Cortex of kidney (tissue), 1 donor: ENCODE measurements at places on chromosomes 1 and 21.

DNA sequence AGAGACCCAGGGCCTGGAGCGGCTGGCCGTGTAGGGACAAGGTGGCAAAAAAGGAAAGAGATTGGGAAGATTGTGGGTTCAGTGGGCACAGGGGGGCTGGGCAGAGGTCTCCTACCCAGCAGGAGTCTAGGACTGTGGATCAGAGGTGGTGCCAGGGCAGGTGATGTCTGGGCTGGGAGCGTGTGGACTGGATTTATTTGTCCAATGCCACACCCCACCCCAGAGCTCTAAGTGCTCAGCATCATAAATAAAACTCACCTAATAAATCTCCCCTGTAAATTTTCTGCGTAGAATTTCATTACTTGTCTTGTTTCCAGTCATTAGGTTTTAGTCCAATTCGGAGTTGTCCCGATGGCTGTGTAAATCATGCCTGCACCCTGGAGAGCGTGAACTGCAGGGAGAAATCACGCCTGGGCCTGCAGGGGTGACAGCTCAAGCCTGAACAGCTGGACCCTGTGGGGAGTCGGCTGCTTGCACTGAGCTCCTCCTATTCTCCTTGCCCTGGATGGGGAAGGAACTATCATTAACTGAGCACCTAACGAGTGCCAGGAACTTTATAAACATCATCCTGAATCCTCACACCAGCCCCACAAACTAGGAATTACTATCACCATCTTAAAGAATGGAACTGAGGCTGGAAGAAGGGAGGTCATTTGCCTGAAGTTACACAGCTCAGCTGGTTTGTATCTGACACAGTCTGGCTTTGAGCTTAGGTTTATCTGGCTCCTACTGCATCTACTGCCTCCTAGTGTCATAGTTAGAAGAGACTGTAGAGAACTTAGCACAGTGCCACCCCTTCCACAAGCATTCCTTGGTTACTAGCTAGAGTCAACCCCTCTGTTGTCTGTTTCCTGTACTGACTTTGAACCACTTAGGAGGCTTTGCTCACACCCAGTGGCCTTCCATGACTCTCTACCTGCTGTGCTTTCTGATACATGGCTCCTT, 25.0 kb upstream of the POU3F1 start:
- no peak for DNase-seq

GRCh38 chr1:116179419-116179818, 68.2 kb downstream of the MAB21L3 start:
- no peak for DNase-seq

GRCh38 chr1:75641325-75641724, 30.4 kb upstream of the SLC44A5 start:
- no peak for DNase-seq

DNA sequence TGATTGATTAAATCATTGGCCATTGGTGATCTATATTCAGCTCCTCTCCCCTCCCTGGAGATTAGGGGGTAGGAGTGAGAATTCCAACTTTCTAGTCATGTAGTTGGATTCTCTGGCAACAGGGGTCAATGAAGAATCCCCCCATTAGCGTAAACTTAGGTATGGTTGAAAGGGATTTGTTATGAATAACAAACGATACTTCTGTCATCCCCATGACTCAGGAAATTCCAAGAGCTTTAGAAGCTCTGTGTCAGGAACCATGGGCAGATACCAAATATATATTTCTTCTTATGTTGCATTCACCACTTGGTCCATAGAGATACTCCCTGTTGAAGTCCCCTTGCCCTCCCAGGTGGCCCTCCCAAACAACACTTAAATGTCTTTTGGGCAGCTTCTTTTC, 124.5 kb downstream of the DNM3 start:
- no peak for DNase-seq

GRCh38 chr21:21295303-21295702, 297.1 kb downstream of the NCAM2 start:
- no peak for DNase-seq

DNA sequence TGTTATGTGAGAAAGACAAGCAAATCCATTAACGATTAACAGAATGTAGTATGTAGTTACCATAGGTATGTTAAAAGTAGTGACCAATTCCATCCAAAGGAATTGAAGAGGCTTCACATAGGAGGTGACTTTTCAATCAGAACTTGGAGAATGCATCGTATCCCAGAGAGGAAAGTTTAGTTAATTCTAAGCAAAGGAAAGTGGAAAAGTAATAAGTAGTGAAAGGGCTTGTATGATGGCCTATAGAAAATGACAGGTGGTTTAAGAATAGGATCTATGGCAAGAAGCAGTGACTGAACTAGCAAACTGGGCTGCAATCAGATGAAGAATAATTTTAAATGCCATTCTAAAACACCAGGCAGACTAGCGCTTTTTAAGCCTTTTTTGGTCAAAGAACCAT, 16.6 kb downstream of the SCMH1 start:
- DNase-seq, result no peak

DNA sequence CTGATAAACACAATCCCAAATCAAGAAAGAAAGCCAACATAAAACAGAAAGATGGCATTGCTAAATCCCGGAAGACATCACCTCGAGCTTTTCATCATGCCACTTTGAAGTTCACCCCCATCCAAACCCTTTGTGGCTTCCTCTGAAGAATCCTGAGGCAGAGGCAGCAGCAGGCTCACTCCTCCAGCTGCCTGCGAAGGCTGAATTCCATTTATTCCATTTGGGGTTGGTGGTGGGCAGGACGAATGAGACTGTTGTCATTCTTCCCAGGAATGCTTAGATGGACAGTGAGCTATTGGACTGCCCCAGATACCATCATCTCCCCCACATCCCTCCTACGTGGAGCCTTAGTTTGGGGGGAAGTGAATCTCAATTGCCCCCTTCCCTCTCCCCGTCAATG, 437.5 kb downstream of the SMYD3 start:
- DNase-seq, result no peak

GRCh38 chr1:110038271-110038670, 3.8 kb downstream of the STRIP1 start:
- no peak for DNase-seq

DNA sequence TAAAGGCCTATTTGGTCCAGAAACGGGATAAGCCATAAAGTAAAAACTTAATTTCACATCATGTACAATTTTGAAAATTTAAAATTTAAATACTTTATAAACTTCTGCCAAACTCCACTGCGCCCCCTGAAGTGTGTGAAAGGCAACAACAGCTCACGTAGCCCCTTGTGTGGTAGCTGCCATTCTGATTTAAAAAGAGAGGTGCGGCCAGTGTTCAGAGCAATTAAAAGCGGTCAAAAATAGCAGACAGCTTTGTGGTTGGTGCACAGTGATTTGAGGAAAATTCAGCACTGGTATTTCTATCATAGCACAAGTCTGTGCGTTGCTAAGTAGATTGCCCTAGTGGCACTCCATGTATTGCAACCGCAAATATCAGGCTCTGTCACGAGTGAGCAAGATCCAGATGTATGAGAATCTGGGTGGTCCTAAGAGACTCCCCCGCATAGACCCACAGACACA, 122.5 kb downstream of the ATG4C start:
- no peak for DNase-seq

- no peak for DNase-seq
Observed at GRCh38 chr1:216310776-216311175, 112.5 kb downstream of the USH2A start.

- DNase-seq, result no peak
Observed at GRCh38 chr1:162943622-162944021, 82.6 kb upstream of the CCDC190 start.

DNA sequence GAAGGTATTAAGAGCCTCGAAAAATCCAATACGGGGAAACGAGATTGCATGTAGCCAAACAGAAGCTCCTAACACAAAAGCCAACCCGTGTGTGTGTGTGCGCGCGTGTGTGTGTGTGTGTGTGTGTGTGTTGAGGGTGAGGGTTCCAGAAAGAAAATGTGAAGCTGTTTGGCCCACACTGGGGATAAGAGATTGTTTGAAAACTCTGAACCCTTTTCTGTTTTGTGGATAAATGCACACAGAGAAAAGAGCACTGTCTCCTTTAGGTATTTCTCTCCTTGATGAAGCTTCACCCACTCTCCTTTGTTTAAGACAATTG, 1.9 kb downstream of the WLS start:
- DNase-seq, result no peak

DNA sequence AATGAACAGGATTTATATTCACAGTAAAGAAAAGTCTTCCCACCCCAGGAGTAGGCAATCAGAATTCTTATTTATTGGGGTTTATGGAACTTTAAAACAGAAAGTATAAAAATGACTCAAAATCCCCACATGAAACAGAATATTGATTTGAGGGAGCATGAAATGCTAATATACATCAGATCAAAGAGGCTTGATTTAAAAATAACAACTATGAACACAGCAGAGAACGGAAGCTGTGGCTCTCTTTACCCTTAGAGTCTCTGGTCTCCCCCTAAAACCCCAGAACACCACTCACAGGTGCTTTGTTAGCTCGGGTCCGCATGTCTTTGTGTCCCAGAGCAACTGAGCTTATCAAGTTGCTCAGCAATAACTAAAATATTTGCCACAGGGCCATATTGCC, 31.2 kb upstream of the FASLG start:
- no peak for DNase-seq

- DNase-seq, result no peak
Observed at GRCh38 chr1:108715932-108716331, 3.2 kb downstream of the FNDC7 start.

DNA sequence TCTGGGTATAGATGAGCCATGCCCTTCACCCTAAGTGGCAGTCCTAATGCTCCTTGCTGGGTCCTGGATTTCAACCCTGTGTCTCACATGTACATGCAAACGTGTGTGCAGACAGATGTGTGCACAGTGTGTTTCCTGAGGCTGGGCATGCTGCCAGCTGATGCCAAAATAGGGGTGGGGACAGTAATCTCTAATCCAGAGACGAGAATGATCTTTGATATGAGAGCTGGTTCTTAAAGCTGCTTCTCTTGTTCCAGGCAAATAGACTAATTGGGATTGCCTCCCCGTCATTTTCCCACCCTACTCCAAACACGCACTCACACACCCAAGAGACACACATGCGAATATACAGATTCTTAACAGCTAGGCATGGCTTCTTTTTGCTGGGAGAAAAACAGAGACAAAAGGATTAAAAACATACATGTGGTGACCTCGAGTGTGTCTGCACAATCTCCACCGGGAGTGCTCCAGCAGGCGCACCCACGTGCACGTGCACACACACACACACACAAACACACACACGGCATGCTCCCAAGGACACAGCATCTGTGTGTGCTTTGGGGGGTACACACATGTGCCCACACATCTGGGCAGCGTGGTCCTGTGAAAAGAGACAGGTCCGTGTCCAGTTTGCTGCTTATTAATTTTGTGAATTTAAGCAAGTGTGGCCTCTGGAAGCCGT, 102.1 kb upstream of the ZBTB40 start:
- no peak for DNase-seq

- DNase-seq, result no peak
Observed at GRCh38 chr1:9850442-9851162, 26.8 kb upstream of the CLSTN1 start.

GRCh38 chr1:184270556-184270955, 116.3 kb upstream of the C1orf21 start:
- DNase-seq, result no peak

- DNase-seq, result peak; percentile 13
Observed at GRCh38 chr1:61043010-61043820, 39.1 kb upstream of the NFIA start.

- DNase-seq, result no peak
Observed at GRCh38 chr1:206116191-206116872, 856 bp downstream of the AVPR1B start.

DNA sequence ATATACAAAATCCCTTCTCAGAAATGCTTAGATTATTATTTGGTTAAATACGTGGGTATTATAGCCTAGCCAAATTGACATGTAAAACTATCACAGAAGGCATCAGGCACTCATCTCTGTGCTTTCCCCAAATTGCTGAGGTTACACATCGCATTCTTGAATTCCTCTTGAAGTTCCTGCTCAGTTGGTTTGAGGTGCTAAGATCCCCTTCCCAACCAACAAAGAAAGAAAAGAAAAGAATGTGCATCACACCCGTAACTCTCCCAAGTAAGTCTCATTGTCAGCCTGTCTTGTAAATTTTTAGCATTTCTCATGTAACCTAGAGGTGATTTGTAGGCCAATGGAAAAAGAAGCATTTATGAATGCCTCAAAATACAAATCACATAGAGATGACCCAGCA, 539.2 kb upstream of the PRMT6 start:
- no peak for DNase-seq

- DNase-seq, result no peak
Observed at GRCh38 chr1:58398714-58399113, 147.8 kb downstream of the OMA1 start.

DNA sequence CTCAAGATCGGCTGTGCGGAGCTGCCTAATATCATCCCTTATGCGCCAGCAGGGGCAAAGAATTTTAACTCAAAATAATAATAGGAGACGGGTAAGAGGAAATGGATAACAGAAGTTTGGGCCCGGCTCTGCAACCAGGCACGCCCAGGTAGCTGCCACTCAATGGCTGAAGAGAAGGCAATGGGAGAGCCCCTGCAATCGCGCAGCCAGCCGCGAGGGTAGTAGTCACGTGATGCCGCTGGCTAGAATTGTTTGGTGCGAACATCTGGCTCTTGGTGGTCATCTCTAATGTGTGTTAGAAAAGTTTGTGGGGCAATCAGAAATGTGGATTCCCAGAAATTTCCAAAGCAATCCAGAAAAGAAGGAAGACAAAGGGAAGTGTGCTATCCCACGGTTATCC, 12.3 kb downstream of the BARHL2 start:
- no peak for DNase-seq

DNA sequence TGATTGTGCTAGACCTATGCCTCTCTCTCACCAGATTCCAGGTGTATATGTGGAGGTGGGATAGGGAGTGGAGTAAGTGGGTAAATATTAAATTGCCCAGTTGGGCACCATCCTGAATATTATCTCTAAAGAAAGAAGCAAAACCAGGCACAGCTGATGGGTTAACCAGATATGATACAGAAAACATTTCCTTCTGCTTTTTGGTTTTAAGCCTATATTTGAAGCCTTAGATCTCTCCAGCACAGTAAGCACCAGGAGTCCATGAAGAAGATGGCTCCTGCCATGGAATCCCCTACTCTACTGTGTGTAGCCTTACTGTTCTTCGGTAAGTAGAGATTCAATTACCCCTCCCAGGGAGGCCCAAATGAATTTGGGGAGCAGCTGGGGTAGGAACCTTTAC, at the start of gene FCER1A:
FCER1A (plus strand) TSS at position 242 of the 400 bp plus-strand sequence; CDS start at position 271, 29 bp downstream.
- DNase-seq, result no peak

DNA sequence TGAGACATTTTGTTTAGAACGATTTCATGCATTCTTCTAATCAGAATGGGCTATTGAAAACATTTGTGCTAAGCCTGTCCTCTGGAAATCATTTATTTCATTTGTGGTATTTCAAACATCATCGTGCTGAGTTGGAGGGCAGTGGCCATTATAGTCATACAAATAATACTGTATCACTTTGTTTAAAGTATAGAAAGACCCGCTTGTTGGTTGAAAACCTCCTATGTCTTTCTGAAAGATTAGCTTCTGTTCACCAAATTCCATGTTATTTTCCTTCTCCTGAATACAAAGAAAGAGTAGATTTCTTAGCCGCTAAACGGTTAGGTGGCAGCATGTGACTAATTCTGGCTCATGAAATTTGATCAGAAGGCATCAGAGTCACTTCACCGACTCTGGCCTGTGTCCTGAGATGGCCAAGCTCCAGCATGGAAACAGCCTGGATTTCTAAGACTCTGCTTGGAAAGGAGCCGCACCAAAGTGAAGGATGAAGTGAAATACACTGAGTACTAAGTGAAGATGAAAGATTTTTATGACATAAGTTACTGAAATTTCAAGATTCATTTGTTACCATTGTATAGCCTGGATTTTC, 355.1 kb downstream of the USP25 start:
- DNase-seq, result no peak
